Cardiac fibroblast (primary cell): ENCODE measurements at places on chromosomes 1 and 21.
A peak's percentile ranks its signal among the peaks of the same experiment; 100 is the strongest.

DNA sequence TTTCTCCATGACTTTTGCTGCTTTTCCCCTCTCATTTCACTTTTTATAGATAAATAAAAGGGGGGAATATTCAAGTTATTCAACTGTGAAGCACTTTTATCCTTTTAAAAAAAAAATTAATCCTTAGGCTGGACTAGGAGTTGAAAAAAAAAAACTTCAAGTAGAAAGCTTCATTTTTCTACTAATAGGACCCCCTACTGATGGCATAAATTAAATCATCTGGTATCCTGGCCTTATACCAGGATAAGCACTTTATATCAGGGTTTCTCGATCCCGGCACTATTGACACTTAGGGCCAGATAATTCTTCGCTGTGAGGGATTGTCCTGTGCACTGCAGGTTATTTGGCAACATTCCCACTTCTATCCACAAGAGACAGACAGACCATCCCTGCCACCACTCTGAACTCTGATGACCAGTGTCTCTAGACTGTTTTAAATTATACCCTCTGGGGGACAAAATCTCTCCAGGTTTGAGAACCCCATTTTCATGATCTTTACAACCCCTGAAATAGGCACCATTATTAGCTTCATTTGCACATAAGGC is 17.6 kb downstream of the USP33 start:
- no peak for DNase-seq

- no peak for DNase-seq
Observed at GRCh38 chr1:236137285-236137852, 5.0 kb upstream of the GPR137B start.

GRCh38 chr1:92298573-92299476 is at the start of the genes GLMN and RPAP2:
GLMN (minus strand) TSS chr1:92298987; CDS start chr1:92297999, 988 bp downstream.
RPAP2 (plus strand) TSS chr1:92299059; CDS start chr1:92299074, 15 bp downstream.
- DNase-seq = peak; percentile 85

- peak; percentile 86 for DNase-seq
Observed at GRCh38 chr1:41418857-41419583, 57.8 kb downstream of the FOXO6 start.

DNA sequence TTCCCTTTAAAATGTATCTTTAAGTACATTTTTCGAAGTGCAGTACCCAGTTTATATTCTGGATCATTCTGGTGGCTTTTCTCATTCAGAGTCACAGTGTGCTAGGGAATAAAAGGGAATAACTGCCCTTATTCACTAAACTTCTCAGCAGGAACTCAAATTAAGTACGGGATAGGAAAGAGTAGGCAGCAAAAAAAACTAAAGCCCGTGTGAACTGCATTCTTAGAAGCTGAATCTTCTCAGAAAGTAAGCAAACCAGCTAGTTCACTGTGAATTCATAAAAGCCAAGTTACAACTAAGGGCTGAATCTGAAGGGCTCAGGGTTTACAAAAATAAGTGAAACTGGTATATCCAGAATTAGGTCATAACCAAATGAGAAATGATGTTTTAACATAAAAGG is 22.0 kb downstream of the PRPF38A start:
- no peak for DNase-seq

- DNase-seq = no peak
Observed at GRCh38 chr1:238752327-238752726, 634.0 kb upstream of the CHRM3 start.

DNA sequence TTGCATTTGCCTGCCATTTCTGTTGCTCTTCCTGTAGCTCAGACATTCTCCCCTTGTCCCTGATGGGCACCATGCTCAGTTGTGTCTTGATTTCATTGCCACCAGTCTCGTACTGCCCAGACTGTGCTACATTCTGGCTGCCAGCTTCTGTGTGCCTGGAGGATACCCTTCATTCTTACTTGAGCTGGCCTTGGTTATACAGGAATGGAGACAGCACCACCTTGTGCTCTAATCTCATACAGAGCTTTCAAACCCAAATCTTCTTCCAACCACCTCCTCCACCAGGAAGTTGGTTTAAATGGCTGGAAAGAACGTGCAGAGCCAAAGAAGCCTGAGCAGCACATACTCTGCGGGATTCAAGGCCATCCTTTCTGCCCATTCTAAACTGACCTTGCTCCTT is 165.3 kb downstream of the SLC35F3 start:
- no peak for DNase-seq

DNA sequence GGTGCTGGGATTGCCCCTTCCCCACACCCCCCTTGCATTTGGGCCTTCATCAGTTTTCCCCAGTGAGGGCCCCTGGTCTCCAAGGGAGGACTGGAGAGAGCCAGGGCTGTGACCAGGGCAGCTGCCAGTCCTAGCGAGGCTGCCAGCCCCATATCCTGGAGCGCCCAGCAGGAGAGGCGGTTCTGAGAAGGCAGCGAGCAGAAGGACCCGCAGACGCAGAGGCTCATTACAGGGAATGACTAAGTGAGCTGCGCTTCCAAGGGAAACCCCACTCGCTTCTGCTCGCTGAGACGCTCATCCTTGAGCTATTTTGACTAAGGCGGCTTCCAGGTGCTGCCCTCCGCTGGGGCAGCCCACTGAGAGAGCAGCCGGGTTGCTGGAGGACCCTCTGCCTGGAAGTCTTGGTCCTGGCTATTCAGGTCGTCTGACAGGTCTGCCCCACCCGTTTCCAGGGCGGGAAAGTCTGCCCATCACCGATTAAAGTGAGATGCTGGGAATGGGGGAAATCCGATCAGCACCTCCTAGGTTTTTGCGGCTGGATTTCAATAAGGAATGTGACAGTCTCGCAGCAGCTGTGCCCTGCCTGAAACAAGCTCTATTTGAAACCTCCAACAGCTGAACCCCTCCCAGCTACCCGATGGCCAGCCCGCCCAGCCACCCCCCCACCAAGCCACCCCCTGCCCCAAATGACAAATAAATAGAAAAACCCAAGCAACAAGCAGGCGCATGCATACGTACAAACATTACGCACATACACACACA is 2.8 kb downstream of the KCNN3 start:
- peak; percentile 69 for DNase-seq

GRCh38 chr1:85229574-85230097 is 28.8 kb upstream of the SYDE2 start:
- DNase-seq = no peak

DNA sequence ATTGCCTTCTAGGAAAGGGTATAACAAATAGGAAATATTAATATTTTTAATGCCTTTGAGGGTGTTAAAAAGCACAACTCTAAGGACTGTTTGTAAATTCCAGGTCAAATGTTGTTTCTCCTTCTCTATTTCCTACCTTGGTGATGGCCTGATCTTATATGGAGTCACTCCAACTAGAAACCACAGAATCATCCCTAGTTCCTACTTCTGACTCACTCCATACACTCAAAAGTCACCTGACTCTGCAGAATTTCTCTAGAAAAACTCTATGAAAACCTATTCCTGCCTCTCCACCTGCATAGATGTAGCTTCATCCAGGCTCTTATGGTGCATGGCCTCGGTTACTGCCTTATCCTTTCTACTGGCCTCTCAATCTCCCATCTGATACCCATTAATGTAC is 14.5 kb downstream of the RGS4 start:
- DNase-seq = peak; percentile 63

DNA sequence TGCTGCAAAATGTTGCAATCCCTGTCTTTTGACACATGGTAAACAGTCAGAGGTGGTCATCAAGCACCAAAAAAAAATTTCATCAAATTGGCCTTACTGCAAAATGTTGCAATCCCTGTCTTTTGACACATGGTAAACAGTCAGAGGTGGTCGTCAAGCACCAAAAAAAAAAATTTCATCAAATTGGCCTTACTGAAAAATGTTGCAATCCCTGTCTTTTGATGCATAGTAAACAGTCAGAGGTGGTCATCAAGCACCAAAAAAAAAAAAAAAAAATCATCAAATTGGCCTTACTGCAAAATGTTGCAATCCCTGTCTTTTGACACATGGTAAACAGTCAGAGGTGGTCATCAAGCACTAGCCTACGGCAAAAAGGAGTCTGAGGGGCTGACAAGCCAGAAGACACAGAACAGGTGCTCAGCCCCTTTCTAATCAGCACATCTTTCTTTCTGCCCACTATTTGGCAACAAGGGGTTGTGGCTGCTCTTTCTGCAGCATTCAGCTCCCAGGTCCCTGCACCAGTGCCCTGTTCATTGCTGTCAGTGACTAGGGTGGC is 223.8 kb downstream of the KCNH1 start:
- no peak for DNase-seq

- DNase-seq = no peak
Observed at GRCh38 chr1:145711213-145711651, 4.1 kb upstream of the PDZK1 start.

GRCh38 chr1:18955131-18955440 is 1.4 kb downstream of the IFFO2 start:
- peak; percentile 40 for DNase-seq

DNA sequence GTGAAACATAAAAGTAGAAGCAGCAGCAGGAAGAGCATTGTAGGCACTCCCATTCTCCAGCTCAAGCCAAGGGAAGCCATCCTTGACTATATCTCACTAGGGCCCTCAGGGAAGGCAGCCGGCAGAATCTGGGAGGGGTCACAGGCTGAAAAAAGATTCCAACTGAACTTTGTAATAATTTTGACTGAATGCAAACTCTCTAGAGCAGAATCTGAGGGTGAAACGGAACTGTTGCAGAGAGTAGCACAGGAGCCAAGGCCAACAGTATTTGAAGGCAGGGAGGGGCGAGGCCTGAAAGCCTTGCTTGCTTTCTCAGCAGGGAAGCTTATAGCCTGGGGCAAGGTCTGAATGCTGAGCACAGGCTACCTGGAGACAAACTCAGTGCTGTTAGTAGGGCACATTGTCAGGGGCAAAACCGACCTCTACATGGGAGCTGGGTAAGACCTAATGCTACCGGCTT is 180.6 kb downstream of the COL24A1 start:
- no peak for DNase-seq

- no peak for DNase-seq
Observed at GRCh38 chr21:42570841-42571387, 57.3 kb downstream of the SLC37A1 start.

GRCh38 chr21:45870851-45871615 is 110.5 kb upstream of the COL6A1 start:
- no peak for DNase-seq

GRCh38 chr1:28037946-28038345 is 50.5 kb downstream of the EYA3 start:
- no peak for DNase-seq

DNA sequence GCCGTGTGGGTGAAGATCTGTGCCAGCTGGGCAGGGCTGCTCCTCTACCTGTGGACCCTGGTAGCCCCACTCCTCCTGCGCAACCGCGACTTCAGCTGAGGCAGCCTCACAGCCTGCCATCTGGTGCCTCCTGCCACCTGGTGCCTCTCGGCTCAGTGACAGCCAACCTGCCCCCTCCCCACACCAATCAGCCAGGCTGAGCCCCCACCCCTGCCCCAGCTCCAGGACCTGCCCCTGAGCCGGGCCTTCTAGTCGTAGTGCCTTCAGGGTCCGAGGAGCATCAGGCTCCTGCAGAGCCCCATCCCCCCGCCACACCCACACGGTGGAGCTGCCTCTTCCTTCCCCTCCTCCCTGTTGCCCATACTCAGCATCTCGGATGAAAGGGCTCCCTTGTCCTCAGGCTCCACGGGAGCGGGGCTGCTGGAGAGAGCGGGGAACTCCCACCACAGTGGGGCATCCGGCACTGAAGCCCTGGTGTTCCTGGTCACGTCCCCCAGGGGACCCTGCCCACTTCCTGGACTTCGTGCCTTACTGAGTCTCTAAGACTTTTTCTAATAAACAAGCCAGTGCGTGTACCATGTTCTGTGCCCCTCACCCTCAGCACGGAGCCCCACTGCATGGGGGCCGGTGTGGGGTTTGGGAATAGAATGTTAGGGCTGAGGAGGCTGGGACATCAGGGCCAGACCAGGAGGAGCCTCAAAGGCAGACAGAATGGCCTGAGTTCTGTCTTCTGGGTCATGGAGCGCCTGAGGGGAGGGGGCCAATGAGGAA is 21.3 kb downstream of the SERINC2 start:
- no peak for DNase-seq

DNA sequence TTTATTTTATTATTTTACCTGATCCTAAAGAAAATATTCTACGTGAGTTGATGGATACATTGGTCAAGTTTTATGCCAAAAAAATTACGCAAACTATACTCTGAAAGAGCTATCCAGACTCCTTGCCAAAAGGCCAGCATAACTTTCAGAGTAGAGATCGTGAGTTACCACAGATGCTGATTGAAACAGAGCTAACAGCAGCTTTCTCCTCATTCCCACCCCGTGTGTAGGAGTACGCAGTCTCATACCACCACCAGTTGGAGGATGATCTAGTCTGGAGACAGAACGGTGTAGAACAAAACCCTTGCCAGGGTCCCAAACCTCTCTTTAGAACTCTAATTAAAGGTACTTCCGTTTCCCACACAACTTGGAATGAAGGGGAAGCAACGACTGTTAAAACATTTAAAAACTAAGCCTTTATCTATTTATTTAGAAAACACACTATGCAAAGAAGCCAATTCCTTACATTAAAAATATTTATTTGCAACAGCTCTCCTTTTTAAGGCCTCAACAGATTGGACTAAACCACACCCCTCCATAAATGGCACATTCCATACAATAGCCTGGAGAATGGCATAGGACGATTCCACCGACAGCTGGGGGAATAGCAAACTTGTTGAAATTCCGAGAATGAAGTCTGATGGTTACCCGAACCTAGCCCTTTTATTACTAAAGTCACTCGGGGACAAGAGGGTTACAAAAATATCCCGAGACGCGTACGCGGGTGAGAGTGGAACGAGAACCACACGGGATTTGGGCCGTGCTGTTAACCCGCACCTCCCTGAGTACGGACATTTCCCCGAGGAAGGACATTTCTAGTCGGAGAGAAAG is 1.4 kb downstream of the NUCKS1 start:
- DNase-seq = peak; percentile 92

GRCh38 chr21:37939251-37939650 is 23.0 kb upstream of the KCNJ6 start:
- DNase-seq = no peak

DNA sequence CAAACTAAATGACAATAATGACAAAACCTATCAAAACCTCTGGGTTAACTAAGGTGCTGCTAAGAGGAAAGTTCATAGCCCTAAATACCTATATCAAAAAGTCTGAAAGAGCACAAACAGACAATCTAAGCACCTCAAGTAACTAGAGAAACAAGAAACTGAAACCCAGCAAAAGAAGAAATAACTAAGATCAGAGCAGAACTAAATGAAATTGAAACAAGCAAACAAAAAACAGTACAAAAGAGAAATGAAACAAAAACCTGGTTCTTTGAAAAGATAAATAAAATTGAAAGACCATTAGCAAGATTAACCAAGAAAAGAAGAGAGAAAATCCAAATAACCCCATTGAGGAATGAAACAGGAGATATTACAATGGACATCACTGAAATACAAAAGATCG is 44.8 kb upstream of the KIAA0040 start:
- DNase-seq = no peak

DNA sequence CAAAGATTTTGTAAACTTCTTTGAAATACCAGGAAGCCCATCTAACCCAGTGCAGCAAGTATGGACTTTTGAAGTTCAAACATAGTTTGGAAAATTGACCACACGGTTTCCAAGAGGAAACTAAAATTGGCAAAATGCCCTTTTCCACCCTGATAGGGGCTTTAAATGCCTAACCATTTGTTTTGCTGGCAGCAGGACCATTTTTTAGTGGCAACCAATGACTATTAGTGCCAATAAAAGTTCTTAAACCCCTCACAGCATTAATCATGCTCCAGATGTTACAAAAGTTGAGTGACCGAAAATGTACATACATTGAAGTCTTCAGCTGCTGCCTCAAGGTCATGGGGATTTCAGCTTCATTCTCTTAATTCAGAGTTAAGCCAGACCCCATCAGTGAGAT is 46.4 kb upstream of the ENAH start:
- peak; percentile 26 for DNase-seq
